ENCODE measurements at places on chromosomes 3 and 15.

DNA sequence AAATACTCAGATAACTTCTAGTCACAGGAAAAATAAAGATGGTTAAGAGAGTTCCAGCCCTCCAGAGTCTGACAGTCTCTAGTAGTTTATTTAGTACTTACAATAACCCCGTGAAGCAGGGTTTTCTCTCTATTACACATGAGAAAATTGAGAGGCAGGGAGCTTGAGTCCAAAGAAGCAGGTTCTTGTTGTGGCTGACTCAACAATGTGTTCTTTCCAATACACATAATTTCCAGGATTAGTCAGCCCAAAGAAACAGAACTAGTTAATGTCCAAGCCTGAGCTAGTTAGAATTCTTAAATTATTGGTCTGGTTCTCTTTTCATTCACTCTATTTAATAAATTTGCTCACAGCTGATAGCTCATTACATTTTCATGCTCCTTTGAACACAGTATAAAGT is 49.9 kb downstream of the ALDH1A2 start:
- no peak for DNase-seq

GRCh38 chr15:43186003-43186353 is 775 bp downstream of the CCNDBP1 start:
- DNase-seq: no peak

- DNase-seq: no peak
These were observed 357.0 kb downstream of the SQOR start for GRCh38 chr15:45991863-45992262.

DNA sequence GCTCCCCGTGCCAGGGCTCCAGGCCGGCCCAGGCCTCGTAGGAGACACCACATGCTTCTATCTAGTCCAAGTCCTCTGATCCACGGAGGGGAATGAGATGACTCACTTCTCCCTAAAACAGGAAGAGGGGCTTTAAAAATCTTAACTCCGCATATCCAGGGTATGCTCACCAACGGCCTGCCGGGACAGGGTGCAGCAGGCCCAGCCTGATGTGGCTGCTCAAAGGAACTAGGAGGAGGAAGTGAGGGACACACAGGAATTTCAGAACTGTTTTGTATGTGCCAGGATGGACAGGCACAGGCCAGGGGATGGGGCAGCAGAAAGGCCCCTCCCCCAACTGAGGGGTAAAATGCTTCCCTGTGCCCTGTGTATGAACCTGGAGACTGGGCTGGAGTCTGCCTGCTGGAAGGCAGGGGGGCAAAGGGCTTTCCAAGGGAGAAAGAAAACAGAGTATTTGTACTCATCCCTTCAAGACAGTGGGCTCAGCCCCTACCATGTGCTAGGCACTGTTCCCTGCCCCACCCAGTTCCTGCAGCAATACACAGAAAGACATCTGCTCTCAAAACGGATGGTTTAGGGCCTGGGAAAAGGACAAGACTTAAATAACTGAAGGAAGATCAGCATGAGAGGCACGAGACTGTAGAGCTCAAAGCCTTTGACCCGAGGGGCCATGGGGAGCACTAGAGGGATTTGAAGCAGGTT is 22.1 kb downstream of the CHDH start:
- no peak for DNase-seq

- no peak for DNase-seq
These were observed 86.4 kb downstream of the NSMCE3 start for GRCh38 chr15:29183071-29183831.

GRCh38 chr3:160400702-160401150 is 1.3 kb downstream of the SMC4 start:
- peak; percentile 24 for DNase-seq

- no peak for DNase-seq
These were observed 21.5 kb downstream of the SCN5A start for GRCh38 chr3:38627956-38628355.

- peak; percentile 26 for DNase-seq
These were observed 61.5 kb downstream of the CGGBP1 start for GRCh38 chr3:87997298-87997697.

- DNase-seq: peak; percentile 93
These were observed at the start of gene ZNF609 for GRCh38 chr15:64460206-64460723. ZNF609 (plus strand) TSS chr15:64460578; CDS start chr15:64499420, 38,842 bp downstream.

GRCh38 chr3:39937874-39938273 is 128.5 kb downstream of the MYRIP start:
- no peak for DNase-seq

GRCh38 chr15:62391641-62392262 is 226.7 kb upstream of the C2CD4B start:
- DNase-seq: peak; percentile 7

DNA sequence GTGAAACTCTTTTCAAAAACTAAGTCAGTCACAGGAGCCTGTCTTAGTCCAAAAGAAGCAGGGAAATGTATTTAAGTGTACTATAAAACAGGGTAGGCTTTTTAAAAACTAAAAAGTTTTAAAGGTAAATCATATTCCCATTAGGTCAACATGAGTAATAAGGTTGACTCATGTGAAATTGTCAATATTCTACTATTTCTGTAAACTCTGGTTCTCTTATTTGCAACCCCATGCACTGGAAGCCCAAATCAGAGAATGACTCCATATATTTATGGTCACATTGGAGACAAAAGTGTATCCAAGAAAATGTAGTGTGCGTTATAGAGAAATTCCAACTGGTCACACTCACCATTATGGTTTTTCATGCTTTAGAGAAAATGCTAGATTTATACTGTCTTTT is 600.3 kb upstream of the TGFBR2 start:
- no peak for DNase-seq

DNA sequence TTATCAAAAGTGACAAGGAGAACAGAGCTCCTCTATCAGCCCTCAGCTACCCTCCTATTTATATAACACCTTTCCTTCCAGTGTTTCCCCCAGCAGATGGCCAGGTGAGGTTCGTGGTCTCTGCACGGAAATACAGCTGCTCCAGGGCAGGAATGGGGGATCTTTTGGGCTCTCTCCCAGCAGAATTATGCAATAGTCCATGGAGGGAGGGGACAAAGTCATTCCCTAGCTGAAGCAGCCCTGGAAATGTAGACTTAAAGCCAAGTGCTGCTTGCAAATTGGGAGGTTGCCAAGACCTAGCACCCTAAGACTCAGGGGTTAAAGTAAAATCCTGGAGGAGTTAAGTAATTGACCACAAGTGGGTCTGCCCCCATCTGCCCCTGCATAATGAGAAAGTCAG is 256.3 kb downstream of the LRTM1 start:
- DNase-seq: no peak

GRCh38 chr15:83973816-83974215 is 261.8 kb upstream of the GOLGA6L4 start:
- no peak for DNase-seq

DNA sequence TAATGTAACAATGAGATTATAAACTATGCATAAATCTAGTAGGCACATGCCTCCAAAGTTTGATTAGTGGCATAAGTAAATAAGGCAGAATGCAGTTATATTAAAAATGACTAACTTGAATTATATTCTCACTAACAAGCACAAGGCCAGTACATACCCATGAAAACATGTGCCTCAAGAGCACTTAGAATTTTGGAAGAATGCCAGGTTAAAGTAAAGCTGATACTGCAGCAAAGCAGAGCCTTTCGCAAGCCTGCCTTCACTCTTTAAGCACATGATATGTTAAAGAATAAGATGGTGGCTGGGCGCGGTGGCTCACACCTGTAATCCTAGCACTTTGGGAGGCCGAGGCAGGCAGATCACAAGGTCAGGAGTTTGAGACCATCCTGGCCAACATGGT is 49.0 kb downstream of the KBTBD12 start:
- no peak for DNase-seq

DNA sequence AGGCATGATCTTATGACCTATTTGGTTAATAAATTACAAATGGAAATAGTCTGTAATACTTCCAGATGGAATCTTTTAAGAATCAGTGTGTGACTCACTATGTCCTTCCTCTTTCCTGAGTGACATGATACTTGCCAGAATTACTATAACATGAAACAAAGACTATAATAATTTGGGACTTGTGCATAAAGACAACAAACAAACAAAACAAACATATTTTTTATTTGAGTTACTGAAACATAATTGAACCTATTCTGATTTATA is 1268.1 kb downstream of the OTOL1 start:
- no peak for DNase-seq

GRCh38 chr3:84601303-84601702 is 357.5 kb upstream of the CADM2 start:
- no peak for DNase-seq

DNA sequence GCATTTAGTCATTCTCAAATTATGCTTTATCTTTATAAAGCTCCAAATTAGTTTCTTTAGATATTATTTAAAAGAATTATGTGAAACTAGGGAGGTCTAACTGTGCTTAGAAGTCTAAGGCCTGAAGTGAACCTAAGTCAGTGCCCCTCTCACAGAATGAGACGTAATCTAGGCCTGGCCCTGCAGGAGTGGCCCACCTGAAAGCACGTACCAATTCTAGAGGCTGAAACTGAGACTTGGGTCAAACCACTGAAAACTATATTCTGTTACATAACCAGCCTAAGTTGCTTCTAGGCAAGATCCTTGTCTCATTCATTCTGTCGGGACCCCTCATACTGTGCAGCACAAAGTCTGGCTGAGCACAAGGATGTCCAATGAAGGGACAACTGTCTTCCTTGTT is 143.7 kb downstream of the ISL2 start:
- DNase-seq: no peak

- no peak for DNase-seq
These were observed 91.7 kb upstream of the PRICKLE2 start for GRCh38 chr3:64316971-64317370.

- no peak for DNase-seq
These were observed 58.7 kb upstream of the ACAN start for GRCh38 chr15:88744548-88745020.

GRCh38 chr15:58462973-58463663 is 31.3 kb downstream of the LIPC start:
- no peak for DNase-seq

- DNase-seq: no peak
These were observed 79.8 kb downstream of the AGBL1 start for GRCh38 chr15:86159468-86159867.

Data from CD4-positive, alpha-beta T cell treated with Interleukin-21 for 1 hour (primary cell).